ENCODE measurements at places on chromosomes 7 and 10. TPM values are rescaled to one million over a fixed set of nuclear protein-coding genes. Genes with fewer than 3 reads are reported as not detected.

LIPN gene
- not detected for polyA plus RNA-seq

GRCh38 chr10:53447576-53447975 lies 675.0 kb upstream of the MBL2 start:
- H3K27ac ChIP-seq: no peak overlapping the region
- no peak overlapping the region for H3K4me3 ChIP-seq
- no peaks in the 10 kb centered on the region for H3K27me3 ChIP-seq
- no peaks in the 10 kb centered on the region for H3K36me3 ChIP-seq

DNA sequence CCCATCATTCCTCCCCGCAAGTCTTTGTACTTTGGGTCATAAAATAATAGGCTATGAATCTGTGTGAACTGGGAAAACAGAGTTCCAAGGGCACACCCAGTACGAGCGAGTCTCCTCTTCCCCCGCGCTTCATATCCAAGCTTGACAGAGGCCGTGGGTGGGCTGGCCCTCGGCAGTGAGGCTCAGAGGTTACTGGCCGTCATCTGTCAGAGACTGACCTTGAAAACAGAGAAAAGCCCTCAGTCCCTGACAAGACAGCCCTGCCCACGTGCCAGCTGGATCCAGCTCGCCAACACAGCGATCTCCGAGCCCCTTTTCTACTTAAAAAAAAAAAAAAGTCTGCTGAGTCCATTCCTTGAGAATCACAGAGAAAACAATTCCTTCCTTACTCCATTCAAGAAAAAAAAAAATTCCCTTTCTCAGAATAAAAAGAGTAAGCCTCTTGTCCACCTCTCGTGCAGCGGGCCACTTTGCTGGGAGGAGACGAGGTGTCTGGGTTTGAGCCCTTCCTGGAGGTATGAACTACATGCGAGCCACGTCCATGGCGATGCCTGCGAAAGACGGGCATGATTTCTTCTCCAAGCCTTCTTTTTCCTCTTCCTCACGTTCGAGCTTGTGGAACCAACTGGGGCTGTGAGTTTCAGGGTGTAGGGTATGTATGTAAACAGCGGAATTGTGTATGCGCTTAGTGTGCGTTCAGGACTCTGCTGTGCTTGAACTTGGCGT lies 744 bp upstream of the BICC1 start:
- peaks cover 16% of the 10 kb centered on the region for H3K27me3 ChIP-seq
- H3K27ac ChIP-seq: no peak overlapping the region
- H3K36me3 ChIP-seq: no peaks in the 10 kb centered on the region
- no peak for DNase-seq
- H3K4me3 ChIP-seq: peak overlapping the region; percentile 42

MINPP1 gene
- 16.0 TPM for polyA plus RNA-seq

DNA sequence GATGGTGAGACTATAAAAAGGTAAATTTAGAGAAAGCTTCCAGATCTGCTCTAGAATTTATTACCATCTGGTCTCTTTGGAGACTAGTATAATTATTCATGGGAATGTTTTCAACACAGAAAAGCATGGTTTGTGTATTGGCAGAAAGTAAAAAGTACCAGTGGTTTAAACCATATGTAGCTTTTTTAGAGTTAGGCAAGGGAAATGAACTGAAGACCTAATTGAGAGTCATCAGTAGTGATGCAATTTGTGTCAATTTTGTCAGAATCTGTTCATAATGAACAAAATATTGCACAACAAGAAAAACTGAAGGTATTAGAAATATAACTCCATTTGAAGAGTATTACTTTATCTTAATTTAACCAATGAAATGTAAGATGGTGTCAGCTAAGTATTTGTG lies 181.4 kb downstream of the ADK start:
- DNase-seq: no peak
- H3K36me3 ChIP-seq: no peaks in the 10 kb centered on the region
- no peak overlapping the region for H3K4me3 ChIP-seq
- H3K4me1 ChIP-seq: peaks cover 5% of the 10 kb centered on the region

FBXL13 gene
- 4.0 TPM for polyA plus RNA-seq

- DNase-seq: no peak
- no peaks in the 10 kb centered on the region for H3K27me3 ChIP-seq
- H3K36me3 ChIP-seq: no peaks in the 10 kb centered on the region
- no peak overlapping the region for H3K4me3 ChIP-seq
Measured at GRCh38 chr10:58373442-58373827, 11.8 kb upstream of the TFAM start.

OR2A12 gene
- polyA plus RNA-seq: not detected

GIMAP8 gene
- 32.2 TPM for polyA plus RNA-seq

WEE2 gene
- polyA plus RNA-seq: not detected
